ENCODE measurements at places on chromosomes 3 and 15.
A peak's percentile ranks its signal among the peaks of the same experiment; 100 is the strongest.

- DNase-seq = no peak
These were observed 258.6 kb upstream of the RASGRP1 start for GRCh38 chr15:38823263-38823662.

GRCh38 chr3:43362961-43363360 lies 76.6 kb downstream of the SNRK start:
- DNase-seq = no peak

- DNase-seq = no peak
These were observed 920.7 kb downstream of the SQOR start for GRCh38 chr15:46555547-46555946.

DNA sequence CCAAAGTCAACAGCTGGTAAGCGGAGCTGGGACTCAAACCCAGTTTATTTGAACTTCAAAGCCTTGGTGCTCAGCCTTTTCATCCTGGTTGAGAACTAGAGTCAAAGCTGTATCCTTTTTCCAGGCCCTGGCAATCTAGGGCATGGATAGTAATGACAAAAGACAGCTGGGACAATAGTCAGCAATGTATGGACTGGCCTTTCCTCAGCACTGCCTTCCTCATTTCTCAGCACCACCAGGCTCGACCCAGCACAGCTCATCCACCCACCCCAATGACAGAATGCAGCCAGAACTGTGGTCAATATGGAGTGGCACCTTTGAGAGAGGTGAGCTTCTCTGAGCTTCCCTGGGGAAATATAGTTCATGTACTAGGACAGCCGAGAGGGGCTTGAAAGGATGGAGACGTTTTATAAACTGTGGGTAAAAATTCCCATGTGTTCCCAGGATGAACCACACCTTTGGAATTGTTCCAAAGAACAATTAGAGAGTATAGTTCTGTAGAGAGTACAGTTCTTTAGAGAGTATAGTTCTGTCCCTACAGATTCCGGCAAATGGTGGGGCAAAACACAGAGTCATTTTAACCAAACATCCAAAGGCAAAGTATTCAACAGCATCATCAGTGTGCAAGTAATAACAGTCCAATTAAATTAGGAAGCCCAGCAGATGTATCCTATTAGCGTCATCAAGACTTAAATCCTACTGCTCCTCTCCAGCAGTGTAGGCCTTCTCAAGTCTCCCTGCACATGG lies 30.2 kb upstream of the IREB2 start:
- no peak for DNase-seq

DNA sequence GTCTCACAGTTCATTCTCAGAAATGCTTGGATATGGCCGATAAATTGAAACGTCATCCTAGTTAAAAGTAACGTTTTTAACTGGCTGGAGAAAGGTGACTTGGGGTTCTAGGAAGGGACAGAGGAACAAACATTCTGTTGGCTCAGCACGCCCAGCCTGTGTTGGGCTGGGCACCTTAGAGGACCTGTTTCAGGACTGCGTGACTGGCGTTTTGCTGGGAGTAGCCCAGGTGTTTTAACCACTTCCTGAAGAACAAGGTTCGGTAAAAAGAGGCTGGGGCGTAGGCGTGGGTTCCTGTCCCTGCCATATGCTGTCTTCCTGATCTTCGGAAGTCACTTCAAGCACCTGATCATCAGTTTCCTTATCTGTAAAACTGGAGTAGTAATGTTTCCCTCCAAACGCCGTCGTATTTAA lies 1.1 kb upstream of the TLNRD1 start:
- no peak for DNase-seq

GRCh38 chr15:81050805-81051204 lies 50.1 kb downstream of the TLNRD1 start:
- DNase-seq = no peak

DNA sequence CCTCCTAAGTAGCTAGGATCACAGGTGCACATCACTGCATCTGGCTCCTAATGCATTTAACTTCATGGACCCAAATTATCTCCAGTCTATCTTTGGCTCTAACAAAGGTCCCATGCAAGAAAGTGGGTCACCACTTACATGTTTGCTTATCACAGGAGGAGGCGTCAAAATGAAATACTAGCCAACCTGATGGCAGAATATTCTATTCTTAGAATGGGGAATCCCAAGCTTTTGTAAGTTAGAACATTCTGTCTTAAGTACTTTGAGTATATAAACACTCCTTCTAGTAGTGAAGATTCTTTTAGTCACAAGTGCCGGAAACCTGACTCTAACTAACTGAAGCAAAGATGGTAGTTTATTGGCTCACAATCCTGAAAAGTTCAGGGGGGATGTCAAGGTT lies 72.0 kb upstream of the ADAMTS9 start:
- no peak for DNase-seq

- DNase-seq = no peak
These were observed 3.1 kb downstream of the HHATL start for GRCh38 chr3:42699511-42699971.

DNA sequence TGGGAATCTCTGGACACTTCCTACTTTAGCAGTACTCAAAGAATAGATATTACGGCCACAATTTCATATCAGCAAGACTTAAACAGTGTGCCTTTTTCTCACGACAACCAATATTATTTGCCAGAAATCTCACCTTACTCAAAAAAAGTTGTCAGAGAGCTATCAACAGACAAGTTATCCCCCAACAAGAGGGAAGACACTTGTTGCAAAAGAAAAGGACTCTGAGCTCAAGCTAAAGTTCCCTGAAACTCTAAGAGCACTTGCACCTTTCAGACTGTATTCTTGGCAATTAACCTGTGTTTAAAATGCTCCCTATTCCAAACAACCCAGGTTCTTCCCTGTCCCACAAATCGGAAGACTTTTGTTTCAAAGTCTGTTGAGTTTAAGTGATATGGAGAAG lies 4.5 kb downstream of the LRIG1 start:
- DNase-seq = no peak

GRCh38 chr3:53588122-53588521 lies 93.7 kb downstream of the CACNA1D start:
- DNase-seq = no peak

DNA sequence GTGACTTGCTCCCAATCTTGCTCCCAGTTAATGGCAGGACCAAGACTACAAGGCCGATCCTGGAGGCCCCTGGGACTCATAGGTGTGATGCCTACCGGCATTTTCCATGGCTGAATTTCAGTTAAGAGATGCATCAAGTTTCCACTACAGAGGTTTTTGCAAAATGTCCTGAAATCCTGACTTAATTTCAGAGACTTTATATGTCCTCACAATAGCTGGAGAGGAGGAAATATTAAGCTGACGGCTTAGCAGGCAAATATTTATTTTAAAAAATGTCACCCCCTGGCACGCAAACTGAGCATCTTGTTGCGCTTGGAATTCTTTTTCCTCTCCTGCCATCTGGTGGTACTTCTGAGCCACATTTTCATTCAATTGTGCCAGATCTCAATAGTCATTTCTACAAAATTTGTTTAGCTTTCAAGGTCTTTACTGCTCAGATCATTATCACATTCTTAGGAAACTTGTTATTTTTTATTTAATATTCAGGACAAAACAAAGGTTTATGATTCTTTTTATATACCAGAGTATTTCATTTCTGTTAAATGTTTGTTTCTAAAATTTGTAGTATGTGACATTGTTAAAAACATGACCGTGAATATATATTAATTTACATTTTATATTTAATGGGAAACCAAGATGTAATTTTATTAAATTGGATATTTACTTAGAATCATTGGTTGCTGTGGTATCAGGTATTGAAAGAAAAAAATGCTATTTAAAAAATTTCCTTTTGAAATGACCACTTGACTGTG lies 189.2 kb upstream of the THRB start:
- peak; percentile 41 for DNase-seq

DNA sequence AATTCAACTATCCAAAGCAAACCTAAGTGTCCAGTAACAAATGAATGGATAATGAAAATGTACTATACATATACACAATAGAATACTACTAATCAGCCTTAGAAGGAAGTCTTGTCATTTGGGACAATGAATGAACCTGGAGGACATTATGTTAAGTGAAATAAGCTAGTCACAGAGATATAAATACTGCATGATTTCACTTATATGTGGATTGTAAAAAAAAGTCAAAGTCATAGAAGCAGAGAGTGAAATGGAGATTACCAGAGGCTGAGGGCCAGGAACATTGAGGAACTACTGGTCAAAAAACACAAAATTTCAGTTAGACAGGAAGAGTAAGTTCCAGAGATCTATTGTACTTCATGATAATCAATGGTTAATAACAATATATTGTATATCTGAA lies 33.6 kb downstream of the MYO5A start:
- DNase-seq = no peak

DNA sequence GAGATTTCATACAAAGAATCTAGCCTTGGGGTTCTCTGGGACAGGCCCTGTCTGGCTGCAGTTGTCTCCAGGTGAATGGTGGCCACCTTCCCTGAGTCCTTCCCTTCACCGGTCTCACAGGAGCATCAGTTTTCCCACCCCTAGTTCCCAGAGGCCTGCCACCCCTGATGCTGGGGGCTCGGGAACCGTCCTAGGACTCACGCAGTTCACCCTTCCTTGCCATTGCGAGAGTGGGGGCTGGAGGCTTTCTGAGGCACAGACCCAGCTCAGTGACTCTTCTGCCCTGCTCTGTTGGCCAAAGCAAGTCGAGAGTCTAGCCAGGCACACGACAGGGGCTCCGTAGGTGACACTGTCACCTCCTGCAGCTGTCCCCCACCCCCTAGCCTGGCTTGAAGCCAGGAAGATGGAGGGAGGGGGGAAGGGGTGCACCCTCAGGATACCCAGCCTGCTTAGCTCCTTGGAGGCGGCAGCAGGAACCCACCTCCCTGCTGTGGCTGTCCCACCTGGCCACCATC lies 130.3 kb downstream of the NUP210 start:
- DNase-seq = no peak

DNA sequence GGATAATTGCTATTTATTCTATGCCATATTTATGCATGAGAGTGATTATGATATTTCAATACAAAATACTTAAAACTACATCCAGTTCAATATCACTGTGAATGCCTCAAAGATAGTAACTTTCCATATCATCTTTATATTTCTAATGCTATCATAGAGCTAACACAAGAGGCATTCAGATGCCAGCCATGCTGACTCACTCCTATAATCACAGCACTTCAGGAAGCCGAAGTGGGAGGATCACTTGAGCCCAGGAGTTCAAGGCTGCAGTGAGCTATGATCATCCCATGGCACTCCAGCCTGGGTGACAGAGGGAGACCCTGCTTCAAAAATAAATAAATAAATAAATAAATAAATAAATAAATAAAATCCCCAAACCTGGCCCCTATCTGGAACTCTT lies 498.7 kb downstream of the EPHA3 start:
- DNase-seq = no peak

- DNase-seq = no peak
These were observed 398.9 kb upstream of the THBS1 start for GRCh38 chr15:39181940-39182339.

DNA sequence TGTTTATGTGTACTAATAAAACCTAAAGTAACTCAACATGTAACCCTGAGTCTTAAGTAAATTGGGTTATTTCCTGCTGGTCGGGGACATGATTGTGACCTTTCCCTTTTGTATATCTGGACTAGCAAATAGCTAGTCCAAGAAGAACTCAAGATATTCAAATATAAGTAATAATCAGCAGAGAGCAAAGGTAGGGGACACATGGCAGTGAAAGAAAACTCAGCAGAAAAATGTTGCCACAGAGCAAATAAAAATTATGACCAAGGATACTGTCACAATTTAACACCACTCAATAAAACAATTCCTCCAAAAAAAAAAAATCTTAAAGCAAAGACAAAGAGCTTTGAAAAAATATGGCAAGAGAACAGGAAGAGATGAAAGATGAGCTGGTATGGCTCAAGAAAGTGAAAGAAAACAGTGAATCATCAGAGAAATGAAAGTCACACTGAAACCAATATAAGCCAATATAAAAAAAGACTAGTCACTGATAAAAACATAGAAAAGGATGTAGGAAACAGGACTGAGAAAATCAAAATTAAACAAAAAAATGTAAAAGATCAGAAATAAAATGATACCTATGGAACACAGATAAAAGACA lies 43.4 kb downstream of the HLTF start:
- no peak for DNase-seq

DNA sequence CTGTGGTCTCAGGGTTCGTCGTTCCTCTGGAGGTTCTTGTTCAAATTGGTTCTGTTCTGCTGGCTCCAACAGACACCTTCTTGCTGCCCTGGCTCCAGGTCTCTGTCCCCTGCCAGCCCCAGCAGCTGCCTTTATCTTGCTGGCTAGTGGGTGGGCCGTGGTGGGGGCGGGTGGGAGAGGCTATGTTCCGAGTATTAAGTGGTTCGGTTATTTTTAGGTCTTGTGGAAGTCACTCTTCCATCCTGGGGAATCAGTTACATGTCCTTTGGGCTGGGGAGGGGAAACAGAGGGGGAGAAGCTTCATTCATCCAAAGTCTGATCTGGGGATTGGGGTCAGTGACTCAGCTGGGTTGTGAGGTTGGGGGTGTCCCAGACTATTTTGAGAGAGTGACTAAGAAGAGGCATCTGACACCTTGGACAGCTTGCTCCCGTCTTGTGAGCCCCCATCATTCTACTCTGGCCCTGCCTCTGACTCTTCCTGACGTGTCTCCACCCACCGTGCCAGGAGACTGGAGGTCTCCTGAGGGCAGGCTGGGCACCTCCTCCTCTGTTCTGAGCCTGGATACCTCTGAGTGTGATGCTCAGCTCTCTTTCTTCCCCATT lies at the start of gene XIRP1:
XIRP1 (minus strand) TSS at position 106 of the 603 bp plus-strand sequence. CDS start 3,150 bp downstream, outside the sequence.
- no peak for DNase-seq

- DNase-seq = peak; percentile 46
These were observed 9.5 kb downstream of the CHSY1 start for GRCh38 chr15:101242160-101242998.

GRCh38 chr3:152841131-152841530 lies 6.2 kb downstream of the P2RY1 start:
- DNase-seq = no peak

DNA sequence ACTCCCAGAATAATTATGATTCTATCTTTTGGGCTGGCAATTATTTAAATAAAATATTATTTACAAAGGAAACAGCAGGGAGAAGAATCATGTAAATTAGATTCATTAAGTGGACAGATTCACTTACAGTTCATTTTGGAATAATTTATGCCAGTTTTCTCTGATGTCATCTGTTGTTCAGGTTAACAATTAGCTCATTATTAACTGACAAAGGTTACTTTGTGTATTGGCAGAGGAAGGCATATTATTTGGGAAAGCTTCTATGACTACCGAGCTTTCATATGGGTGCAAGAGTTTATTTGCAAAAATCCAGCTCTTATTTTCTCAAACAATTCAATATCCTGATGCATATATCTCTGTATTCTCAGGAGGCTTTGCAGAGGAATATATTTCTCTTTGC lies 224.4 kb downstream of the CHST2 start:
- DNase-seq = no peak

GRCh38 chr15:72968531-72968922 lies 83.7 kb upstream of the NEO1 start:
- DNase-seq = peak; percentile 20

DNA sequence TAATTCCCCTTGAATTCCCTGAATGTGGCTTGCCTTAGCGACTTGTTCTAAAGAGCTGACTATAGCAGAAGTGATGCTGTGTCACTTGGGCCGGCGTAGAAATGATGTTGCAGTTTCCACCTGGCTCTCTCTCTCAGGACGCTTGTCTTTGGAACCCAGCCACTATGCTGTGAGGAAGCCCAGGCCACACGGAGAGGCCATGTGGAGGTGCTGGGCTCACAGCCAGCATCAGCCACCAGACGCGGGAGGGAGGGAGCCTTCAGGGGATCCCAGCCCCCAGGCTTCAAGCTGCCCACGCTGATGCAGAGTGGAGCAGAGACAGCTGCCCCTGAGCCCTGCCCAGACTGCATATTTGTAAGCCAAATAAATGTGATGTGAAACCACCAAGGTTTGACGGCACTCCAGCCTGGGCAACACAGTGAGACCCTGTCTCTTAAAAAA lies 18.6 kb downstream of the RNU5B-1 start:
- peak; percentile 96 for DNase-seq

- DNase-seq = peak; percentile 87
These were observed 27.0 kb upstream of the UBE3A start for GRCh38 chr15:25465835-25466234.
